Thyroid gland (tissue), 4 donors: ENCODE measurements at places on chromosomes 6 and 20.

DNA sequence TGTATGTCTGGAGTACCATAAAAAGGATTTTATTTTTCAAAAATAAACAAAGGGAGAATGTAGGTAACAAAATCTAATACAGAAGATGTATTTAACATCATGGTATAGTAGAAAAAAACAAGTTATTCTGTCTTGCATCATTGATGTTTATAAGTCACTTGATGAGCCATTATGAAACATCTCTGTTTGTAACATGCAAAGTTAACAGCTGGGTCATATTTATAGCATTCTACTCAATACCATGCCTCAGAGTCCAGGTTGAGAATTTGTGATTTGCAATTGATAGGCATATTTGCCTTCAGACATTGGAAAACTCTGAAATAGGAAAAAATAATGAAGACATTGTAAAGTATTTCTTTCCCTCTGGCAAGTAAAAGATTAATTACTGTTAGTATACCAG is 52.3 kb upstream of the IL20RA start:
- no peak for DNase-seq

DNA sequence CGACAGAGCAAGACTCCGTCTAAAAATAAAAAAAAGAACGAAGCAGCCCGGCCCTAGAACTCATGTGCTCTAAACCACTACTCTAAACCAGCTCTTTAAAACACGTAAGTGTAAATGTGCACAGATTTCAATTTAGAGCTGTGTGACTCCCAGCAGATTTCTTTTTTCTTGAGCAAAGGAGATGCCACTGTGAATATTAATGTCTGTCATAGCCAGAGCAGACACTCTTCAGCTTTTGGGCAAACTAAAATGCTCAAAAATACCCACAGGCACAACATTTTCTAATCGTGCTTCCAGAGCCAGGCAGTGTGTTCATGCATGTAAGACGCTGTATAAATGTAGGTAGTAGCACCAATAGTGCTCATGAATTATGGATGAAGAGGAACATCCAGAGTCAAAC is 218.9 kb upstream of the PLCB4 start:
- no peak for DNase-seq

DNA sequence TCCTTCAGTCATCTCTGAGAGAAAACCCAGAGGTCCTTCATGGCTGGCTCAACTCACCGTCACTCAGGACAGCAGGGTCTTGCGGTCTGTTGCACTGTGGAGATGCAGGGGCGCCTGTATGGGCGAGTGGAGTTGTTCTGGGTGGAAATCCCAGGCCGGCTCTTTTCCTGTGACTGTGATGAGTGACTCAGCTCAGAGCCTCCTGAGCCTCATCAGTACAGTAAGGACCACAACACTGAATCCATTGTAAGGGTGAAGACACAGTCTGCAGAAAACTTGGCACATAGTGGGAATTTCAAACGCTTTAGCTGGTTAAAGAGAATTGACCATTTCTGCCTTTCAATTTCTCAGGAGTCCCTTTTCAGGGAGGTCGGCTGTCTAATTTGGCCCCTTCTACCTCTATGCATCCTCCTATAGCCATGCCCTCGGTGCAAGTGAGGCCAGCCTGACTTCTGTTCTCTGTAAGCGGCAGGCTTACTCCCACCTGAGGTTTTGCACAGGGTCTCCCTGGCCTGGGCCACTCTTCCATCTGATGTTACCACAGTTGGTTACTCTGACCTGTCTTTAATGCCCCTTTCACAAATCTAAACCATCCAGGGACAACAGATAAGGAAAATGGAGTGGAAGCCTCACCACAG is 35.5 kb upstream of the TBXT start:
- no peak for DNase-seq

- peak; percentile 72 for DNase-seq
Observed at GRCh38 chr20:62500237-62500864, 24.6 kb upstream of the GATA5 start.
